Left ventricle myocardium inferior (tissue), 1 donor: ENCODE measurements at places on chromosomes 2 and 18. TPM values are rescaled to one million over a fixed set of nuclear protein-coding genes. Genes with fewer than 3 reads are reported as not detected.

DNA sequence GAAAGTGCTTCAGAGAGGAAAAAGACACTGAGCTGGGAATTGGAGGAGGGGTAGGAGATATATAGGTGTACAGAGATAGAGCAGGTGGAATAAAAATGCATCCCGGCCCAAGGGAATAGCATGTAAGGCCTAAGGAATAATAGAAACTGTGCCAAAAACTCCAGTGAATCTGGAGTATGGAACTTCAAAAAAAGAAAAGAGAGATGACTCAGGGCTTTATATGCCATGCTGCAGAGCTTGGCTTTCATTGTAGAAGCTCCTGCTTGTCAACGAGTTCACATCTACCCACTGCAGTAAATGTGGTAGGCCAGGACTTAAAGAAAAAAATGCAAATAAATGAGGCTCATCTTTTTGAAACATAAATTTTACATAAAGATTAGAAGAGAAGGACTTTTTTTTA, 131.8 kb downstream of the MREG start:
- no peak for DNase-seq

DNA sequence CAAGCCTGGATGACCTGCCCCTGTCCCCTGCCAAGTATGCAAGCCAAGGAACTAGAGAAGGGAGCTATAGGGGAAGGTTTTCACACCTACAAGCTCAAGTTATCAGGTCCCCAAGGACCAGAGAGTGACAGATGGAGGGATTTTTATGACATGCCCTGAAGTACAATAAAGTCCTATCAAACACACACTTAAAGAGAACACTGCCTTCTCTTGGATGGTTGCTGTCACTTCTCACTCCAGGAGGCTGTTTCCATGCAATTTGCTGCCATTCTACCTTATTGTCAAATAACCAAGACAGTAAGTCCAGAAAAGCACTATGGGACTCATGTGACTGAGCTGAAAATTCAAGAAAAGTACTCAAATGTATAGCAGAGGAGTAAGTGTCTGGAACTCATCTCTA, 76.6 kb upstream of the DDX18 start:
- DNase-seq = no peak

- DNase-seq = no peak
Measured at GRCh38 chr18:9824952-9825371, 60.8 kb upstream of the TXNDC2 start.

DNA sequence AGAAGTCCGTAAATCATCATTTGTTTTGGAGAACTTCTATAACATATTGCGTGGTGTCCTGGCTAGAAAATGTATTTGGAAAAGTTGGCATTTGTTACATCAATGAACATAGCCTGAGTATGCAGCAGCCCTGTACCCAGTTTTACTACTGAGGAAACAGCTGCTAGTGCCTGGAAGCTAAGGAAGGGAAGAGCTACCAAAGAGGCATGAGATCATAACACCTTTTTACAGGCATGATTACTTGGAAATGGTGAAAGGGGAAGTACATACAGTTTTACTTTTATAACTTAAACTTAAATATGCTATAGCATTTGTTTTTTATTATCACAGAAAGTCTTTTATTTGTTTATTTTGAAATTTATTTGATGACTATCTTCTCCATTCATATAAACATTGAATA, 128.4 kb upstream of the MC4R start:
- no peak for DNase-seq

GRCh38 chr2:201758873-201759272, 21.9 kb downstream of the ALS2 start:
- DNase-seq = no peak

- no peak for DNase-seq
Measured at GRCh38 chr2:205696927-205697441, 14.7 kb downstream of the NRP2 start.

- DNase-seq = no peak
Measured at GRCh38 chr2:10559634-10560224, 111.6 kb upstream of the ODC1 start.

DNA sequence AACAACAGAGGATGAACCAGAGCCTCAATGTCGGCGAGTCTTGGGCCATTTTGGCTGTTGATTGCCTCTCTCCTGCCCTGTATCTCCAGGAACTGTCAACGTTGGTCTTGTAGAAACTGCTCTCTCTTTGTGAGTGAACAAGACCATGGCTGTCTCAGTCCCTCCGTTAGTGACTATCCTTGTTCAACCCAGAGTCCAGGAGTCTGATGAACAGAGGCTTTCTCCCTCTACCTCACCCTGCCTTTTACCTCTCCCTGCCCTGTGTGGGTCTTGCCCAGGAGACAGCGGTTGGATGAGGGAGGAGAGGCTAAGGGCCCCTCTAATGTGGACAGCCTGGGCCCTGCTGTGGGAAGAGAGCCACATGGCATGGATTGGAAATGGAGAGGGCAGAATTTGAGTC, 32.8 kb downstream of the INPP4A start:
- DNase-seq = no peak

- DNase-seq = peak; percentile 36
Measured at GRCh38 chr2:111117598-111118480, 2.9 kb upstream of the BCL2L11 start.

- no peak for DNase-seq
Measured at GRCh38 chr2:58730764-58731487, 489.8 kb upstream of the FANCL start.

GRCh38 chr2:133837441-133838094, 269.3 kb upstream of the NCKAP5 start:
- no peak for DNase-seq

GRCh38 chr2:2456721-2457120, 125.6 kb upstream of the MYT1L start:
- no peak for DNase-seq

GRCh38 chr2:20365249-20365817, 14.7 kb upstream of the PUM2 start:
- DNase-seq = no peak

DNA sequence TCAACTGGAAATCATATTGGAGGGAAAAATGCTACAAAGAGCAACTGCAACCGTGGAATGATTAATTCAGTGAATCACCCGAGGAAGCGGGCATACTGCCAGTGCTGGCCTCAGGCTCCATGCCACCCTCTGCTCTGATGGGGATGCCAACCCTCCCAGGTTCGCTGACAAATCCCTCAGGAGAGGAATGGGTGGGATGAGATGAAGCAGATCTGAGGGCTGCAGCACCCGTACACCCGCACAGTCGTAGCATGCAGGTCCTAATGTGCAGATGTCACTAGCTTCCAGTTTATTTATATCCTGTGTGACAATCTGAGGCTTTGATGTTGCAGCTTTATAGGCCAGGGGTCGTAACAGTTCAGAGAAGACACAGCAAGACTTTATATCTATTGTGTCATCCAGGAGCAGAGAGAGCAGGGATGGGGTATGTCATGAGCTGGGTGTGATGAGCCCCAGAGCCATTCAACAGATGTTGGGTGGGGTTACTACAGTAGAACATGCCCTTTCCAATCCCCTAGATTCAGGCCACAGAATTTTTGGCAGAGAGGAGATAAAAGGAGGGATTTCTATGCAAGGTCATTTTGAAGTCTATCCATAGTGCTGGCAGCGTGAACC, 44.6 kb downstream of the DPP4 start:
- DNase-seq = peak; percentile 50

DNA sequence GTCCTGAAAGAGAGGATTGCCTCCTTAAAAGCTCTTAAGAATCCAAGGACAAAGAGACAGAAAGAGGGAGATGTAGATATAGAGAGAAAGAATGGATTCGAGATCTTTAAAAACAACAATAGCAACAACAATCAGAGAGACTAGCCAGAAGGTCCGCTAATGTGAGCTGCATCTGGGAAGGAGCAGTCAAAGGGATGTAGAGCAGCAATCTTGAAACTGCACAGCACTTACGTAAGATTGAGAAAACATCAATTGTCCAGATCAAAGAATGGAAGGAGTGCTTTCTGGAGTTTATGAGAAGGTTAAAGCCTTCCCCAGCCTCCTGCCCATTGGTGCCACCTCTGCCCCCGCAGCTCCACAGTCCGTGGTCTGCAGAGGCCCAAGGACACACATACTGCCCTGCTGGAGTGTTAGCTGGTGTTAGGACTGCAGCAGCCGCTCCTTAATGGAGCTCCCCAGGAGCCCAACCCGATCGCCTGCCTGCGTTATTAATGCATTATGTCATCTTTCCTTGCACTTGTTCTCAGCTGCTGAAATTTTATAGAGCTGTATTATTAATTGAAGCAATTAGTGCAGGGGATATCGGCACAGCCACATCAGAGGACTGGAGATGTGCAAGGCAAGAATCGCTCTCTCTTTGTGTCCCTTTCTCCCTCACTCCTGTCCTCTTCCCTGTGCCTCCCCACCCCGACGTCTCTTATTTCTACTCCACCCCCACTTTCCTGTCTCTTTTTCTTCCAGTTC, 94.2 kb upstream of the STPG4 start:
- no peak for DNase-seq

DNA sequence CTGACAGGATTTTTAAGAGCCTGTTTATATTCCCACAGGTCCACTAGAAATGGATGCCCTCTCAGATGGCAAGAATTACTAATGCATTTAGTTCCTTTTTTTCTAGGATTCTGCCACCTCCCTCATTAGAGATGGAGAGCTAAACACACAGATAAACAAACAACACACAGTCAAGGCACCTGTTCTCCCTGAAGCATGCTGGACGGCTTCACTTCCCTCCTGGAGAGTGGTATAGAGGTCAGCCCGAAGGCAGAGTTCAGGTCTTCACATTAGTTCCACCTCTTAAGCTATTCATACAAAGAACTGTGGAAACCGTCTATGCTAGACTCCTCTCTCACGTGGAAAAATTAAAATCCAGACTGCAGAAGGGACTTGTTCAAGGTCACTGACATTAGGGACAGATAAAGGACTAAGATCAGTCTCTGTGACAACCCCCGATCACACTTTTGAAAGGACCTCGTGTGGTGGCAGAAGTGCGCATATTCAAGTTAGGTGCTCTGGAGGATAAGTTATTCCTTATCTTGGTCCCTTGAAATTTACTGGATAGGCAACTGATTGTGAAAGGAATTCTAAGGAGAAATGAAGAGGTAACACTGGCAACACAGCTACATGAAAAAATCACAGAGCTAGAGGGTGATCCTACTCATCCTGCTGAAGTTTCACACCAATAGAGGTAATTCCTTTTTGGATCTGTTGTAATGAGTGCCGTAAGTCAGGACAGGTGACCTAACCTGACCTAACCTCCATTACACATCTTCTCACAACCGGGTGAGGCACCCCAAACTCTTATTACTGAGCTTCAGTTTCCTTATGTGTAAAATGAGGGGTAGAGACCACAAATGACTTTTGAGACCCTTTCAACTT, 75.1 kb downstream of the SPRED2 start:
- DNase-seq = no peak

DNA sequence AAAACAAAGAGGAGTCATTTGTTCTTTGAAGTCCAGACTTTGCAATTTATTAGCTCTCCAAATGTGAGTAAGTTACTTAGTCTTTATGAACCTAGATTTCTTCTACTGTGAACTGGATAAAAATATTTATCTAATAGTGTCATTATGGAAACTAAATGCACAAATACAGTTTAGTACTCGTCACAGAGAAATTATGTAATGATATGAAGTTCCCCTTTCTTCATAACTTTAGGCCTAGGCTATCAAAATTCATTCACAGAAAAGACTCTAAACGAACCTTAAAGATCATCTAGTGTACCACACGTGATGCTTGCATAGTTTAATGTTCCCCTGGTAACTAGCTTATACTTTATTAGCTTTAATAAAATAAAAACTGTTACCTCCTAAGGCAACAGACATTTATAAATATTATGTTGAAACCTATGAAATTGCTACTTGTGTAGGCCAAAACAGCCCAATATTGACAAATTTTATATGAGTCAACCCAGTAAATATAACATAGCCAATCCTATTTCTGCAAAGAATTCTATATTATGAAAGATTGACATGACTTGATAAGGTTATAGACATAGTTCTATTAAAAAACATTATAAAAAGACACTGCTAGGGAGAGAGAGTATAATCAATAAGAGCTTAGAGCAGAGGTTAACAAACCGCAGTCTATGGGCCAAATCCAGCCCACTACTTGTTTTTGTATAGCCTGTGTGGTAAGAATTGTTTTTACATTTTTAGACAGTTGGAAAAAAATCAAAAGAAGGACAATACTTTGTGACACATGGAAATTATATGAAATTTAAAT, 44.9 kb upstream of the ITPRID2 start:
- no peak for DNase-seq

DNA sequence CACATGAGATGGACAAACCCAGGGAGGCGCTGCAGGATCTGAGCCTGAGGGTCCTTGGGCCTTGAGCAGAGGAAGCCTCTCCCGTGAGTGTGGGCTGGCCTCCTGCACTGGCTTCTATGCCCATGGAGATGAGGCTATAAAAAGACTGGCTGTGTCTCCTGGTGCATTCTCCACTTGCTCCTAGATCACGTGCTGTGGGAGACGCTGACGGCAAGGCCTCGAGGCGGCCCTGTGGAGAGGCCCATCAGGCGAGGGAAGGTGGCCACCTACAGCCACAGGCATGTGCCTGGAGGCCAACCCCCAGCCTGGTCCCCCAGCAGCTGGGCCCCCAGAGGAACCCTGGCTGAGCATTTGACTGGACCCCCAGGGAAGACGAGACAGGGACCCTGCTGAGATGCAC, 198.9 kb downstream of the TWIST2 start:
- DNase-seq = no peak

GRCh38 chr18:58387716-58388115, 241.2 kb downstream of the ALPK2 start:
- DNase-seq = no peak

DNA sequence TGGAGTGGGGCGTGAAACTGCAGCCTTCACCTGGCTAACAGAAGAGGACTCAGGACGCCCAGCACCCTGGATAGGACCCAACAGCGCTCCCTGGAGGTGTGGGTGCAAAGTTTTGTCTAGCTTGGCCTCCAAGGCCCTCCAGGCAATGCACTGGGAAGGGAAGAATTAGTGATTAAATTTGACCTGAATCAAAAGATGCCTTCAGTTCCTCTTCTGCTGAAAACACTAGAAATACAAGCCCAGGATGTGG, 779 bp upstream of the TRIB2 start:
- DNase-seq = peak; percentile 77

The NGEF gene
- total RNA-seq = 0.16 TPM

The OSR1 gene
- 2.7 TPM for total RNA-seq

The SLC40A1 gene
- 44.0 TPM for total RNA-seq

The WDR12 gene
- total RNA-seq = 62.4 TPM

The CD8A gene
- 0.63 TPM for total RNA-seq

The DUSP19 gene
- 11.4 TPM for total RNA-seq

The PJVK gene
- 0.91 TPM for total RNA-seq

The FMNL2 gene
- 5.5 TPM for total RNA-seq

The LOXHD1 gene
- 0.49 TPM for total RNA-seq

The CRACDL gene
- total RNA-seq = 3.0 TPM

The C2orf78 gene
- not detected for total RNA-seq

The SERPINB13 gene
- total RNA-seq = not detected

The SCN9A gene
- 1.4 TPM for total RNA-seq

The ALPI gene
- not detected for total RNA-seq

The STEAP3 gene
- 7.1 TPM for total RNA-seq

The RAPGEF4 gene
- 3.7 TPM for total RNA-seq

The IL1A gene
- total RNA-seq = not detected

The DYTN gene
- not detected for total RNA-seq

The DOK1 gene
- 4.1 TPM for total RNA-seq

The FLACC1 gene
- total RNA-seq = 11.8 TPM

The PAX8 gene
- 0.44 TPM for total RNA-seq

The LINC00305 gene
- total RNA-seq = not detected

The SNED1 gene
- total RNA-seq = 6.1 TPM

The TMEM37 gene
- 2.4 TPM for total RNA-seq
